Heart right ventricle (tissue), 16 donors: ENCODE measurements at places on chromosomes 16 and 17. TPM values are rescaled to one million over a fixed set of nuclear protein-coding genes. Genes with fewer than 3 reads are reported as not detected.

Gene FOXJ1
- not detected for total RNA-seq

Gene TBX21
- total RNA-seq: not detected

Gene LDHD
- total RNA-seq: 93.1 TPM

Gene MYH8
- total RNA-seq: not detected

Gene TMEM220
- 9.5 TPM for total RNA-seq

Gene HID1
- 8.5 TPM for total RNA-seq

Gene CHST4
- total RNA-seq: 0.09 TPM

Gene IST1
- 134 TPM for total RNA-seq

Gene KCTD5
- total RNA-seq: 12.7 TPM

Gene SP6
- 0.10 TPM for total RNA-seq

Gene NPIPB6
- 0.68 TPM for total RNA-seq

- peak; percentile 66 for DNase-seq
These were observed 49.0 kb upstream of the ZNF750 start for GRCh38 chr17:82888583-82889495.

DNA sequence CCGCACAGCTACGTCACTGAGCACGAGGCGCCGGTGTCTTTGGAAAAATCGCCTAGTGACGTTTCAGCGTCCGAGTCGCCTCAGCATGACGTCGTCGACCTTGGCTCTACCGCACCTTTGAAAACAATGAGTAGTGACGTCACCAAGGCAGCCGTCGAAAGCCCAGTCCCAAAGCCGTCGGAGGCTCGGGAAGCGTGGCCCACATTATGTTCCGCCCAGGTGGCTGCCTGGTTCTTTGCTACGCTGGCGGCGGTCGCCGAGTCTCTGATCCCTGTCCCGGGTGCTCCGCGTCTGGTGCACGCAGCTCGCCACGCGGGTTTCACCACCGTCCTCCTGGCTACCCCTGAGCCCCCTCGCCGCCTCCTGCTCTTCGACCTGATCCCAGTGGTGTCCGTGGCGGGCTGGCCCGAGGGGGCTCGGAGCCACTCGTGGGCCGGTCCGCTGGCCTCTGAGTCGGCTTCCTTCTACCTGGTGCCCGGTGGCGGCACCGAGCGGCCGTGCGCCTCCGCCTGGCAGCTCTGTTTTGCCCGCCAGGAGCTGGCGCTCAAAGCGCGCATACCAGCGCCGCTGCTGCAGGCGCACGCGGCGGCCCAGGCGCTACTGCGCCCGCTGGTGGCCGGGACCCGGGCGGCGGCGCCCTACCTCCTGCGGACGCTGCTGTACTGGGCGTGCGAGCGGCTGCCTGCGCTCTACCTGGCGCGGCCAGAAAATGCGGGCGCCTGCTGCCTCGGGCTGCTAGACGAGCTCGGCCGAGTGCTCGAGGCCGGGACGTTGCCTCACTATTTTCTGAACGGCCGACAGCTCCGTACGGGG lies 1.5 kb downstream of the TMEM102 start:
- peak; percentile 70 for DNase-seq

- DNase-seq: no peak
These were observed 411.7 kb downstream of the HS3ST3B1 start for GRCh38 chr17:14712611-14713021.

DNA sequence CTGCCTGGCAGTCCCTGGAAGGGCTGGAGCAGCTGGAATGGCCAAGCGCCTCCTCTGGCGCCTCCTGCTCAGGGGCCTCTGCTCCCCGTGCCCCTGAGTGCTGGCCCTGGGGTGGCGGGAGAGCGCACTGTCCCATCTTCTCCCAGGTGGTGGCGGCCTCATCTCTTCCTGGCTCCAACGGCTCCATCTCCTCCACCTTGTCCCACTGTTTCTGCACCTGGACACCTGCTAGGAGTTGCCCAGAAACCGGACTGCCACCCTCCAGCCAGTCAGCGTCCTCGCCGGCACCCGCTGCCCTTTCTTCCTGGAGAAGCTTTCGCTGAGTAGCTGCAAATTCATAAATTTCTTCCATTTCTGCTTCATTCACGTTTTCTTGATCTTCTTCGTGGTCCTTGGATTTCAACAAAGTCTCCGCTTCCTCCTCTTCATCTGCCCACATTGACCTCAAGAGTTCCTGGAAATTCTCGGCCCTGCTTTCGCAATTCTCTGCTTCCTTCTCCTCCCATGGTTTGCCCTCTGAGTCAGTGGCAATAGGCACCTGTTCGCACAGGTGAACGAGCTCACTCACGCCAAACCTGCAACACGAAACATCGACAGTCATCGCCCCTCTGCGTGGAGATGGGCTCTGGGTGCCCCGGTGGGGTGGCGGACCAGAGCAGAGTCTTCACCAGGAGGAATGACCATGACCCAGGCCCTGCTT lies 13.7 kb upstream of the NLRC3 start:
- DNase-seq: no peak

DNA sequence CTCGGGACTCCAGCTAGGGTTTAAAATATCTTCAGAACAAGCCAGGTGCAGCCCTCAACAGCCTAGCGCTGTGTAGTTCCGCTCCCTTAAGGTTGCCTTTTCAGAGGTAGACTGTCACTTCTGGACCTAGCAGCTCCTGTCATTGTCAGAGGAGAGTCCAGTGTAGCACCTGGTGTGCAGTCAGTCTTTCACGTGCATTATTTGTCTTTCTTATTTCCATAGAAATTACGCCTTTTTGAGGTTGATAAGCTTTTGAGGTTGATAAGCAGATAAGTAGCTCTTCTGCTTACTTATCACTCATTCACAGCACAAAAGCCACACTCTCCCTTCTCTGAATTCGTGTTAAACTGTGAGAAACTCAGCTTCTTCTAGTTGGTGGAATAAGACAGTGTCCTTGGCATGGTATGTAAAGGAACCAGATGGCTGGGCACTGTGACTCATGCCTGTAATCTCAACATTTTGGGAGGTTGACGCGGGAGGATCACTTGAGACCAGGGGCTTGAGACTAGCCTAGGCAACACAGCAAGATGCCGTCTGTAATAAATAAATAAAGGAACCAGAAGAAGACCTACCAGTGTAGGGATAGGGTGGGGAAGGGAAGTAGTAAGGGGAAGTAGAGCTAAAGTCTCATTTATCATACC lies 10.2 kb downstream of the EEF2K start:
- no peak for DNase-seq

GRCh38 chr17:935485-935884 lies 44.1 kb downstream of the NXN start:
- DNase-seq: no peak

DNA sequence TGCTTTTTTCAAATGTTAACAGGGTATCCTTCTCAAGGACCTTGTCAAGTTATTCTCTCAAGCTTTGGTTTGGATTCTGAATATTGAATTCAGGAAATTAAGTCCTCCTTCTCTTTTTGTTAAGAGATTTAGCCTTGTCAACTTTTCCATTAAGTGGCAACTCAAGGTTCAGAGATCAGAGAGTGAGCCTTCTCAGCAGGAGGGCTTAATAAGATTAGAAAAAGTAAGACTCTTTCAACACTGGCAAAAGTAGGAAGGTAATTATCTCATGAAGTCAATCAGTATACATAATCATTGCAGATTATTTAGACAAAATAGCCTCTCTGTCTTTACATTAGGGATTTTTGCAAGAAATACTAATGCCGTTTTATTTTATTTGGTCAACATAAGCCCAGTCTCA lies 330.7 kb downstream of the KIF2B start:
- DNase-seq: no peak

GRCh38 chr16:18932243-18932987 lies 6.2 kb upstream of the SMG1 start:
- no peak for DNase-seq

DNA sequence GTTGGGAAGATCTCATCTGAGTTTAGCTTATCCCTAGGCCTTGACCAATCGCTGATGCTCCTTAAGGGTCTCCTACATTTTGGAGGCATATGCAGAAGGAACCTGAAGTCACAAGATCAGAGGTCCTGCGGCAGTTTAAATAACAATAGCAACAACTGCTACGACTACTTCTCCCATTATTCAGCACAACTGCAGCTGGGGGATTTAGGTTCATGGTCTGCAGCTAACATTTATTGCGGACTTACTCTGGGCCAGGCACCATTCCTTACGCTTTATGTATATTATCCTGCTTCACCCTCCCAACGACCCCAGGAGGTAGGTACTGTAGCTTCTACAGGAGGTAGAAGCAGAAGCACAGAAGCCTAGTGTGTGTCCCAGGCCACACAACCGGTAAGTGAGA lies 59.5 kb downstream of the AKAP1 start:
- no peak for DNase-seq

- DNase-seq: peak; percentile 99
These were observed at the start of gene ZNF785 for GRCh38 chr16:30585400-30586191. ZNF785 (minus strand) TSS chr16:30585697; CDS start chr16:30585611, 86 bp downstream.

- no peak for DNase-seq
These were observed 31.4 kb downstream of the B9D1 start for GRCh38 chr17:19331134-19331533.

DNA sequence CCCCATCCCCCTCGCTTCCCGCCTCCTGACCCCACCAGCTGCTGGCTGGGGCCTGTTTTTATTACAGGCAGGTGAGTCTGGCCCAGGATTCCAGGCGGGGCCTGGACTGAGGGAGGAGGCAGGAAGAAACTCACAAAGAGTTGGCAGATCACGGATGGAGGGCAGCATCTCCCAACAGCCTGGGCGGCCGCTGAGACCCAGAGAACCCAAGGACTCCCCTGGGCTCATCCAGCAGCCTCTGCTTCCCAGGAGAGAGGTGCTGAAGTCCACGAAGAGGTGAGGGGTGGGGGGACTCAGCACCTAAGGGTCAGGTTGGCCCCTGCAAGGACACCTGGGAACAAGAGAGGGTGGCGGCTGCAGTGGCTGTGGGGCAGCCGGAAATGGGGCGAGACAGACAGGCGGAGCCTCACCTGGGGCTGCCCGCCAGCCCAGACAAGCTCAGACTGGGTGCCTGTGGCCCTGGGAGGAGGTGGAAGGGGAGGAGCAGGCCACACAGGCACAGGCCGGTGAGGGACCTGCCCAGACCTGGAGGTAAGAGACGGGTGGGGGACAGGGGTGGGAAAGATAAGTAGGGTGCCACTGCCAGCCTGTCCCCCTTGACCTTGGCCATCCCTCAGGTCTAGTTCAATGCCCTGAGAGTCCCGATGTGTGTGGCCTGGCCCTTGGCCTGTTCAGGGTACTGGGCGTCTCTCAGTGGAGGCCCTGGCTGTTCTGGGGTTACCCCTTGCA lies 8.7 kb upstream of the ADGRG1 start:
- no peak for DNase-seq

DNA sequence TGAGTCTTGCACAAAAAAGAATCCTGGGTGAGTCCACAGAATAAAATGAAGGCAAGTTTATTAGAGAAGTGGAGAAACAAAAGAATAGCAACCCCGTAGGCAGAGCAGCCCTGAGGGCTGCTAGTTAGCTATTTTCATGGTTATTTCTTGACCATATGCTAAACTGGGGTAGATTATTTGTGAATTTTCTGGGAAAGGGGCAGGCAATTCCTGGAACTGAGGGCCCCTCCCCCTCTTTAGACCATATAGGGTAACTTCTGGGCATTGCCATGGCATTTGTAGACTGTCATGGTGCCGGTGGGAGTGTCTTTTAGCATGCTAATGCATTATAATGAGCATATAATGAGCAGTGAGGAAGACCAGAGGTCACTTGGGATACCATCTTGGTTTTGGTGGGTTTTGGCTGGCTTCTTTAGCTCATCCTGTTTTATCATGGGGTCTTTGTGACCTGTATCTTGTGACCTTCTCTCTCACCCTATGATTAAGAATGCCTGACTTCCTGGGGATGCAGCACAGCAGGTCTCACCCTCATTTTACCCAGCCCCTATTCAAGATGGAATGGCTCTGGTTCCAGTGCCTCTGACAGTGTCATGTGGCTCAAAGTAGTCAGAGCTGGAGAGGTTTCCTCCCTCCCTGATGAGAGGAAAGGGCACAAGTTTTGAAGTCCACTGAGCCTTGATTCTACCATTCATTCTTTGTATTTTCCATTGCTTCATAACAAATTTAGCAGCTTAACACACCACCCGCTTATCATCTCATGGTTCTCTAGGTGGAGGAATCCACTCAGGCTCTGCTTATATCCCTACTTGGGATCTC lies 55.7 kb upstream of the LGALS9 start:
- no peak for DNase-seq

GRCh38 chr16:48136547-48137360 lies 19.0 kb downstream of the ABCC12 start:
- DNase-seq: peak; percentile 54

DNA sequence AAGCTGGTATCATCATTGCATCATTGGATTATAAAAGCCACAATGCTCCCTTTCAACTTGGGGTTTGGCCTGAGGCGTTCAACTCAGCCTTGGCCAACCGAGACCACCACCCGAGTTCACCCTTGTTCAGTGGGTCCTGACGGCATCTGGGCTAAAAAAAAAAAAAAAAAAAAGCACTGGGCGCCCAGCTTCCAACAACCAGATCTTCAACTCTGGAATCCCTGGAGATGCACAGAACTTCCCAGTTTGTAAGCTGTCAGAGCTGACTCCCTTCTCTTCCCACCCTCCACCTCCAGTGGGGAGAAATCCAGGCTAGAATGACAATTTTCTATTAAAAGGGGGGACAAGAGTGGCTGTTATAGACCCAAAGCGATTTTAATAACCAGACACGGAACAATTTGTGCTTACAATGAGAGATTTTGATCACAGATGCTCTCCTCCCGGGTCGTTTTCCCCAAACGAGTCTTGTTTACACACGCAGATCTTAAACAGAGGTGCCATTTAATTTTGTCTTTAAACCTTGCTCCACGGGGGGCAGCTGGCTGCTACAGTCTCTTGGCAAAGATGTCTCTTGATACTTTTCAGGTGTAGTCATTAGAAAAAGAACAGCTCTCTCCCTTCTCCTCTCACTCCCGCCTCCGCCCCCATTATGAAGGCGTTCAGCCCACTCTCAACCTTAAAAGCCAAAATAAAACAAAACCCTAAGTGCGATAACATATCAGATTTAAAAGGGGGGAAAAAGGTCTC lies 26.9 kb downstream of the GPRC5B start:
- no peak for DNase-seq

DNA sequence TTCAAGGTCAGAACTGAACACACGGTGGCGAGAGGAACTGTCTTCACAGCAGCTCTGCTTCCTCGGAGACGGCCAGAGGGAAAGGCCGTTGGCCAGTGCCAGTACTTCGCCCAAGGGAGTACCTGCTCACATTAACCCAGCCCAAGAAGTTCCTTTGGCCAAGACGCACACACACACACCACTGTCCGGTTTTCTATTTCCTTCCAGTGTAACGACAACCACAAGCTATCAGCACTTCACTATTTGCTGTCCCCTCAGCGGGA lies 744 bp upstream of the GGNBP2 start:
- no peak for DNase-seq

DNA sequence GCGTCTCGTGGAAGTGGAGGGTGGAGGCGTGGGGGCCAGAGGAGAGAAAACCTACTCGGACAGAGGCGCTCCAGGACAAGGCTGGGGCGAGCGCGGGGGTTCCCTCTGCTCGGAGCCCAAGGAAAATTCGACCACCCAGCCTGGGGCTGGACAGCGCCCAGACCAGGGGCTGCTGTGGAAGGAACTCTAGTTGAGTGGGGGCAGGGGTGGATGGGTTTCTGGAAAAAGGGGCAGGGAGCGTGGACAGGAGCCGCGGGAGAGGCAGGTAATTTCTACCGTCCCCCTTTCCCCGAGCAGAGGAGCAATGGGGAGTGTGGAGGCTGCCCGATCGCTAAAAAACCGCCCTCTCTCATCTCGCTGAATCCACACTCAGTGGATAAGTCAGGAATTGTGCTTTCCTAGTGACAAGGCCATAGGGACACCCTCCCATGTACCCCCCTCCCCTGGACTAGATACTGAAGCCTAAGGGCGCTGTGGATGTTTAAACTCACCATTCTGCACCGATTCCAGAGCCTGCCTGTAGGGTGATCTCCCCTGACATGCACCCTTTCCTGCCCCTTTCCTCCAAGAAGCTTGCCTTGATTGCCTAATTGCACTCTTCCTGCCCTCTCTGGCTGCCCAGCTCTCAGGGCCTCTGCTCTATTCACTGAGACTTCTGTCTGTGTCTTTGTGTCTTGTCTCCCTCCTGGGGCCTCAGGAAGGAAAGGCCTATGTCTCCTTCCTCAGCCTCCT lies 90.7 kb upstream of the TMEM97 start:
- DNase-seq: no peak
